ENCODE measurements at places on chromosomes 11 and 22. TPM values are rescaled to one million over a fixed set of nuclear protein-coding genes. Genes with fewer than 3 reads are reported as not detected.

The HSPB2 gene
- total RNA-seq, result not detected

The OR8B4 gene
- total RNA-seq, result not detected

The SCUBE1 gene
- total RNA-seq, result 0.16 TPM

The SMIM35 gene
- total RNA-seq, result not detected

The SPINDOC gene
- total RNA-seq, result 17.8 TPM

The CSNK2A3 gene
- 7.4 TPM for total RNA-seq

The PARVB gene
- total RNA-seq, result 152 TPM

The HOATZ gene
- not detected for total RNA-seq

The NDUFC2 gene
- total RNA-seq, result 47.3 TPM

The OR8A1 gene
- not detected for total RNA-seq

The ABTB2 gene
- 0.49 TPM for total RNA-seq

The DBX1 gene
- not detected for total RNA-seq

The BTBD18 gene
- not detected for total RNA-seq

The ZP1 gene
- not detected for total RNA-seq

The OR8G5 gene
- not detected for total RNA-seq

The NXPE2 gene
- not detected for total RNA-seq

The TST gene
- 47.8 TPM for total RNA-seq

The ACO2 gene
- 57.8 TPM for total RNA-seq

The DRAP1 gene
- 157 TPM for total RNA-seq

The RNF214 gene
- 10.5 TPM for total RNA-seq

The MAP6 gene
- 0.32 TPM for total RNA-seq

Measured in bladder microvascular endothelial cell (primary cell).